ENCODE measurements at places on chromosomes 2 and 18.
A peak's percentile ranks its signal among the peaks of the same experiment; 100 is the strongest.

- DNase-seq = no peak
Measured at GRCh38 chr18:32707147-32707546, 65.7 kb downstream of the KLHL14 start.

- DNase-seq = no peak
Measured at GRCh38 chr18:77061946-77062517, 70.6 kb downstream of the MBP start.

GRCh38 chr2:673615-674320, 3.4 kb downstream of the TMEM18 start:
- DNase-seq = no peak

DNA sequence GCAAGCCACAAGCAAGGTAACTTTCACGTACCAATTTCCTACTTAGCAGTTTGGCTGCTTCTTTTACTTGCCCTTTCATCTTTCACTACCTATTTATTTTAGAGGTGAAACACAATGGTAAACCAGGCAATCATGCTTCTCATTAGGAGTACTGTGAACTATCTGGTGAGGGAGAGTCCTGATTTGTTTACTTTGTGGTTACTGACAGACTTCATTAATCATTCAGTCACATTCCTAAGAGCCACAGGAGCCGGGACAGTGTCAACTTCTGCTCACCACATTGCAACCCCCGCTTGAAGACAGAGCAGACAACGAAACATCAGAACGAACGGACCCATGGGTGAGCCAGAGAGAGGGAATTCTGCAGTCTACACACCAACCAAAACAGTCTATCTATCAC, 28.8 kb downstream of the TUBB6 start:
- no peak for DNase-seq

GRCh38 chr18:40124107-40124506, 1830.9 kb upstream of the PIK3C3 start:
- DNase-seq = no peak

DNA sequence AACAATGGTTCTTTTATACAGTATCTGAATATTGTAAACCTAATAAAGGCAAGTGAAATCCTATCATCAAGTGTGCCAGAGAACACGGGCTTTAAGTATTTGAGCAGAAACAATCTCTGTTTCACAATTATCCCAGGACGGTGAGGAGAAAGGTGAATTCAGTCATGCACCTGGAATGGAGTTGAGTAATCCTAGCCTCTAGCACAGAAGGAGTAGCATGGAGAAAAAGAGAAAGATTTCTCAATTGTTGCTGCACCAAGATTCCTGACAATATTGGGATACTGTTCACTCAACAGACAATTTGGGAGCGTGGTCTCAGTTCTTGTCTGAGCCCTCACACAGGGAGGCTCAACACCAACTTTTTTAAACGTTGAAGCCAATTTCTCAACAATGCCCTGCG, 510.6 kb downstream of the SOX11 start:
- DNase-seq = no peak

DNA sequence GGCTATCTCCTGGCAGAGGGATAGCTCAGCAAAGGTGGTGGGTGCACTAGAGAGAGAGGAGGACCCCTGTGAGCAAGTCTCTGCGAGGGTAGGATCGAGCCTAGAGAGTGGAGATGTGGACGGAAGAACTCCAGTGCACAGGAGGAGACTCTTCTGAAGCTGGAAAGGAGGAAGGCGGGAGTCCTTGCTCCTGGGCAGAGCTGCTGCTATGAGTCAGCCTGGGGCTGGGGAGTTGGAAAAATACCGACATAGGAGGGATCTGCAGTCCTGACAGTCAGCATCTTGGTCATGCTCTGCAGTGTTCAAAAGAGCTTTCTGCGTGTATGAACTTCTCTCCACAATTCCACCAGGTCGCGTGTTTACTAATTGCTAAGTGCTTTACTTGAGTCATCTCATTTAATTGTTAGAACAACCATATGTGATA, 233.8 kb downstream of the LDLRAD4 start:
- peak; percentile 78 for DNase-seq

GRCh38 chr2:190417045-190417842, 9.1 kb downstream of the MFSD6 start:
- no peak for DNase-seq

DNA sequence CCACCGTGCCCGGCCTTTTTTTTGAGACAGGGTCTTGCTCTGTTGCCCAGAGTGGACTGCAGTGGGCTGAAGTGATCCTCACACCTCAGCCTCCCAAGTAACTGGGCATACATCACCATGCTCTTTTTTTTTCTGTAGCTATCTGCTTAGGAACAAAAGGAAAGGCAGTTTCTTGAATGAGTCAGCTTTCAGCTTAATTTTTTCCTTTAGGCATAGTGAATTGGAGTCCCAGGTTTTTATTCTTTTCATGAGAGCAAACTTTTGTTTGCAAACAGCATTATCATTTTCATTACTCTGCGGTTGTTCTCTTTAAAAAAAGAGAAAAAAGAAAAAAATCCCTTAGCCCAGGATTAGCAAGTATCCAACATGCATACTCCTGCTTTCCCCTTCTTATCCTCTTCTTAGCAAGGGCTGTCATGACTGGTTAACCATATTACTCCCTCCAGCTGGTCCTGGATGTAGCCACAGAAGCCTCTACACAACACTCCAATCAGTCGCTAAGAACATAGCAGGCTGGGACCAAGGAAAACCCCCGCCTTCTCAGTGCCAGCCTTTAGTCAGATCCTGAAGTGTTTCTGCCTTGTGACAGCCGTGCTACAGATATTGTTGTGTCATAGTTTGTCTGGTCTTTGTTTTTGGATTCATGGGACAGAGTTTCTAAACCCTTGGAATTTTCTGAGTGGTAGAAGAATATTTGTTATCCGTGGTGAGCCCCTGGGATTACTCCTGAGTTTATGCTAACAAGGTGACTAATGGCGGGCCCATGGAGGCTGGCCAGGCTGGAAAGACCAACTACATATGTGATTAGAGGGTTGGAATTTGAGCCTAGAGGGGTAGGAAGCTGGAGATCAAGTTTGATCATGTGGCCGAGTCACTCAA, 23.3 kb upstream of the ST3GAL5 start:
- DNase-seq = no peak

DNA sequence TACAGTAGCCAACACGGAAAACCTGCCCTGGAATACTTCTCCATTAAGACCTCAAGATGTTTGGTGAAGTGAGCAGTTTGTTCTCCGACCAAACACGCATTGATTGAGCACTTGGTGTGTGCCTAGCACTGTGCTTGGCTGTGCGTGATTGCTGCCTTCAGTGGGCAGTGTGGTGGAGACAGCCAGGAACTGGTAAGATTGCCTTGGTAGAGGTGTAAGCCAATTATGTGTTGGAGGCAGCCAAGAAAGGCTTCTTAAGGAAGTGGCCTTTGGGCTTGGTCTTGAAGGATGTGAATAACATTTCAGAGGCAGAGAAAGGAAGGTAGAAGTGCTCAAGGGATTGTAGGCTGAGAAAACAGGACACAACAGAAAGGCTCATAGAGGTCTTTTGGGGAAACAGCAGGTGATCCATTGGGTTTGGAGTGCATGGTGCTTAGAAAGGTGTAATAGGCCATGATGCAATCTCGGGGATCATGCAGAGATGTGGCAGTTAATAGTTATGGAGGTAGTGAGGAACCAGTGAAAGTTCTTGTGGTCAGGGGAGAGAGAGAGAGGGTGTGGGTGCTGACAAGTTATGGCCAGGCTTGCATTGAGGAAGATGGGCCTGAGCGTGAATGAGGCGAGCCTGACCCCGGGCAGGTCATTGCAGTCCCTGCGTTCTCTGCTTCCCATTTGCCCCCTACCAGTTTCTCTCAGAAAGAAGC, 6.3 kb downstream of the B3GNT2 start:
- no peak for DNase-seq

GRCh38 chr2:221447310-221447709, 124.8 kb downstream of the EPHA4 start:
- no peak for DNase-seq

GRCh38 chr2:189608795-189609422, 28.3 kb upstream of the SLC40A1 start:
- DNase-seq = no peak
